ENCODE measurements at places on chromosomes 4 and X.

DNA sequence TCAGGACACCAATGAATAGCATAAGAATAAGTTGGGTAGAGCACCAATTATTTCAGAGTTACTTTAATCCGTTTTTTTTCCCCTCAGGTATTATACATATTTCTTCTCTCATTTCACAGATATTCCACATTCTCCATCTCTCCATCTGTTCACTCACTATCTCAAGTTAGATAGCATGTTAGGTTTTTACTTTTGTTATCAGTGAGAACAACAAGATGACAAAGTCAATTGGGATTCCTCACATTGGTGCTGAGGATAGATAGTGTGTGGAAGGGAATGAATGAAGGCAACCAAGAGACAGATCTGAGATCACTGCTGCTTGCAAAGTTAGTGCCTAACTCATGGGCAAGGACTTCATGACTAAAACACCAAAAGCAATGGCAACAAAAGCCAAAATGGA lies 112.0 kb upstream of the ETNPPL start:
- DNase-seq, result no peak

DNA sequence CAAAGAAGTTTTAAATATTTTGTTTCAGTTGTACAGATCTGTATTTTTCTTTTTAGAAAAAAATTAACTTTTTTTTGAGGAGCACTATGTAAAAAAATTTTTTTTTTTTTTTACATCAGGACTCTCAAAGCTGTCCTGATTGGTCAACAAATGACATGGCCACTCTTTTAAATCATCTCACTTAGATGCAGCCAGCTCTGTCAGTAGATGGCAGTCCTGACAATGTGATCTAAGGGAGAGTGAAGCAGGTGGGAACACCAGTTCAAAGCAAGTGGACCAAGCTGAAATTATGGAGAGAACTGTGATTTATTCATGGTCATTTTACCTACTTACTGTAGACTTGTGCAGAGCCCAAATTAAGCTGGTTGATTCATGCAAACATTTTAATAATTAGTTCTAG lies 174.7 kb upstream of the GPRIN3 start:
- no peak for DNase-seq

DNA sequence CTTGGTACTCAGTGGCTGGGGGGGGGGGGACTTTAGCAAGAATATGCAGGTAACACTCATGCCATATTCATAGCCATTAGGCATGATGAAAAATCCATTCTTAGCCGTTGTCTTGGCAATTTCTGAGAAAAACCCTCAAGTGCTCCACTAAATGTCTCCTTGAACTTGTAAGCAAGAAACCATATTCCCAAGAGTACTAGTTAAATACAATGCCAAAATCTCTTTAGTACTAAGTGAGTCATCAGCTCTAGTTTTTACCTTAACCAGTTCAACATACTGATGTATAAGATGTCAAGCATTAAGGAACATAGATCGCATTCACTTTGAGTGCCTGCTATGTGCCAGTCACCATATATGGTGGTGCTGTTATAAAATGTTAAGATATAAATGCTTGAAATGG lies 27.5 kb downstream of the UBE2D3 start:
- DNase-seq, result no peak

GRCh38 chrX:97882306-97882705 lies 998.6 kb downstream of the RPA4 start:
- no peak for DNase-seq

GRCh38 chr4:127632420-127633403 lies at the start of gene INTU:
INTU (plus strand) TSS chr4:127632957; CDS start chr4:127633035, 78 bp downstream.
- DNase-seq, result no peak

DNA sequence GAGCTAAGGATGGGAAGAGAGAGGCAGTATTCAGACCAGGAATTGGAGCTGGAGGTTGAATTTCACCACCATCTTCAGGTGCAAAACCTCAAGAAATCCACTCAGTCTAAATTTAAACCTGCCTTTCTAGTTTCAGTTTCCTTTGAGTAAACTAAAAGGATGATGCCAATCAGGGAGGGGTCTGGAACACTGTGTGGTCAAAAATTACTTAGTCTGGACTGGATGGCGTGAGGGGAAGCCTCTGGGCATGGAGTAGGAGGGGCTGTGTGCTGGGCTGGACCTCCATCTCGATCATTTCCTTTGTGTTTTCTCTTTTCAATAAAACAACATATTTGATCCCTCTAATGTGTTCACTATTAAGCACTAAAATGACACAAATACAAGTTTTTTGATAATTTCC lies 120.1 kb downstream of the GC start:
- DNase-seq, result no peak

DNA sequence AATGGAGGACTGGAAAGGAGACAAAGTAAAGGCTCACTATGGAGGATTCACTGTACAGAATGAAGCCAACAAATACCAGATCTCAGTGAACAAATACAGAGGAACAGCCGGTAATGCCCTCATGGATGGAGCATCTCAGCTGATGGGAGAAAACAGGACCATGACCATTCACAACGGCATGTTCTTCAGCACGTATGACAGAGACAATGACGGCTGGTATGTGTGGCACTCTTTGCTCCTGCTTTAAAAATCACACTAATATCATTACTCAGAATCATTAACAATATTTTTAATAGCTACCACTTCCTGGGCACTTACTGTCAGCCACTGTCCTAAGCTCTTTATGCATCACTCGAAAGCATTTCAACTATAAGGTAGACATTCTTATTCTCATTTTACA lies 6.8 kb downstream of the FGB start:
- no peak for DNase-seq

DNA sequence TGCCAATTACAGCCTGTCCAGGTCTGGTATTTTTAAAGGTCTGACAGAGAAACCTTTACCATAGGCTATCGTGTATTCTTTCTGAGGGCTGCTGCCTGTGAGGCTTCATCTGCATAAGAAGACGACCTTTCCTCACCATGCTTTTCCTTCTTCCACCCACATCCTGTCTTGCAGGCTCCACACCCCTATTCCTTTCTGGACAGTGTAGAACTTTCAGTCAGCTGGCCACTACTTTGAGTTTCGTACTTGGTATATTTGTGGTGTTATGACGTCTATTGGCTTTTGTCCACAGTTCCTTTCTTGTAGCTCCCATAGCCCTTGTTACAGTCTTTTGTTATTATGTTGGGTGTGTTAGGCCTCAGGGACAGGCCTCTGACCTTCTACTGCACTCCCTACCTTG lies 311.4 kb downstream of the RAPGEF2 start:
- DNase-seq, result no peak

DNA sequence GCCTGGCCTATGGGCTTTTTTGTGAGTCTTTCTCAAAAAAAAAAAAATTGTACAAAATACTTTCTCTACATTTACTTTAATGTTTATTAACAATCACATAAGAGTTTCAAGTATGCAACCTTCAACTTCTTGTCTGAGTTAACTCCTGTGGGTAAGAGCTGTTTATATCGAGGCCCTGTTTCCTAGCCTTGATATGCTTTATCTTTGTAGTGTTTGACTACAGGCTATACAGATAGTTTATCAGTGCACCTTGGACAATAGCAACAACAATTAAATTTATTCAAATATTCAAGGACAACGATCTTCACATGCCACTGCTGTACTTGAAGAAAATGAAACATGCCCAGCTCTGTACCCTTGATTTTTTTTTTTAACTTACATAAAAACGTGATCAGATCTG lies 178.4 kb downstream of the ARHGAP10 start:
- no peak for DNase-seq

GRCh38 chr4:76219299-76220055 lies 5.9 kb upstream of the SCARB2 start:
- DNase-seq, result no peak

GRCh38 chr4:40325406-40326019 lies 9.6 kb upstream of the CHRNA9 start:
- no peak for DNase-seq

DNA sequence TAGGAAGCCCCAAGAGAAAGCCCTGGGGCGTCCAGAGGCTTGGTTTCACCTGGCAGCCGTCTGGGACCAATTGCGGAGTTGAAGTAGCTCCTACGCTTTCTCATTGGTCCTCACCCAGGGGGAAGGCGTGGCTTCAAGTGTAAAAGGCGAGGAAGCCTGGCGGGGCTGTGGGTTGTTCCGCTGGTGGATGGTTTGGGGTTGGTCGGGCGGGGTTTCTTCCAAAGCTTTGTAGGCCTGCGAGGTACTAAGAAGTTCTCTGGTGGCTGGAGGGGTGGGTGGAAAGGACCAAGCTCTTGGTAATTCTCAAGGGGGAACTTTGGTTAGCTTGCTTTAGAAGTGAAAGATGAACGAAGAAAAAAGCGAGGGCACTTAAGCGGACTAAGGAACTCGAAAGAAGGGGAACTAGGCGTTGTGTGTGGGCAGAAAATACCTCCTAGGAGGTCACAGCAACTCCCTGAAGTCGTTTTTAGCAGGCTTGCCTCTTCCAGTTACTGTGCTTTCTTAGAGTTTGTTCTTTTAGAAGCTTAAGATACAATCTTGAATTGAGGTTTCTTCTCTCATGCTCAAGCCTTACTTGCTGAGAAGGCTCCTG lies 36.6 kb downstream of the CCNG2 start:
- DNase-seq, result peak; percentile 18

DNA sequence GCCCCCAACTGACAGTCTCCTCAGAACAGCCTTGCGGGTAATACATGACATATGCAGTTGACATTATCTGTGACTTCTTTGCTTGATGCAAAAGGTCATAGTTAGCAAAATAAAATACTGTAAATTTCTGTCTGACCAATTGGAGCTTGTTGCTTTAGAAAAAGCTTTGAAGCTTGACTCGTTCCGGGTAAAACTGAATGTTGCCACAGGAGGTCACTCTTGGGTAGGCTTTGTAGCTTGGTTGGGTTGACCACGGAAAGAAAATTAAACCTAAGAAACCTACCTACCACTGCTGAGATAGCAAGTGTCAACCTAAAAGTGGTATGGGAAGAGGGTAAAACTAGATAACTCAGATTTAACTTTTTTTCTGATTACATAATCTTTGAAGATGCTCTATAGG lies 23.2 kb downstream of the PRPS2 start:
- no peak for DNase-seq

- no peak for DNase-seq
Observed at GRCh38 chr4:26791346-26791745, 69.3 kb upstream of the STIM2 start.

DNA sequence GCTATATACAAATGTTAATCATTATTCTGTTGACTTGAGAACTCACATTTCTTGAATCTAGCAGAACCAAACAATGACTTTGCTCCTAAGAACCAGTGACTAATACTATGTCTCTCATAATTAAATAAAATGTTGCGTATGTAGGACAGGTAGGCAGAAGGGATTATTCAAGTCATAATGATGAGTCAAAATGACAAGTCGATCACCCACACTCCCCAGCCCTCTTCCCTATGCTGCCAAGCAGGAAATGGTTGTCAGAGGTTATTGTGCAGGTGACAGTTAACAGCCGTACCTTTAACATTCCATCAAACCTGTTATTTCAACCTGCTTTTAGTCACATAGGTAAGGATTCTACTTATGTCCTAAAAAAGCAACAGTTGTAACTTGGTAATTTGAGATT lies 22.0 kb upstream of the STK26 start:
- DNase-seq, result no peak

- DNase-seq, result no peak
Observed at GRCh38 chrX:119698845-119699244, 5.9 kb upstream of the SEPTIN6 start.

DNA sequence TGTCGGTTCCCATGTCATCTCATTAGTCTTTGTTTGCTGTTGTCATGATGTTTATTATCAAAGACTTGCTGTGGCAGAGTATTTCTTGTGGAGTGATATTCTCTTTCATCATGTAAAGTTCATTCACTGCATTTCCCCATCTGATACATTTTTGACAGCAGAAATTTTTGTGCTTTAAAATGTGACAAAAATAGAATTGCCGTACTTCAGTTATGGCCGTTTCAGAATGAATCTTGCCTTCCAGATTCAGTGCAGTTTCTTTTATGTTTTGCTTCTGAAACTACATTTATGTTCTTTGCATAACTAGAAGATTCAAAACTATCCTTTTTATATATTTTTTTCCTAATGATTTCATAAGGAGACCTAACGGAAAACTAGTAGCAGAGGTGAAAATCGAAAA lies 10.0 kb downstream of the CSTF2 start:
- no peak for DNase-seq

DNA sequence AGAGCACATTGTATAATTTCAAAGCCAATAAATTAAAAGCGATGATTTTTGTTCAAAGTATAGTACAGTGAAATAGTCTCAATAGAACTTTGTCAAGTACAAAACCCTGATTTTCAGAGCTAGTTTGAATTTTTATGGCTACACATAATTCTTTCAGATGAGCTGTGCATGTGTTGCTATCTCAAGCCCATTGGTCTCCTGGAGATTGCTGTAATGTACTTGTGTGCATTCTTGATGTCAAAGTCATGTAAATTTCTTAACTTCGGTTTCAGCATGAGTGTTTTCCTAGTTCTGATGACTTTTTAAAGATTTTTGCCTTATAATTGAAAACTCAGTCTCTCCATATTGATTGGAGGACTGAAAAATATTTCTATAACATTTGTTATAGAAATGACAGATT lies 200.8 kb downstream of the CEP135 start:
- no peak for DNase-seq

- DNase-seq, result no peak
Observed at GRCh38 chr4:98518559-98519267, 139.7 kb downstream of the TSPAN5 start.

DNA sequence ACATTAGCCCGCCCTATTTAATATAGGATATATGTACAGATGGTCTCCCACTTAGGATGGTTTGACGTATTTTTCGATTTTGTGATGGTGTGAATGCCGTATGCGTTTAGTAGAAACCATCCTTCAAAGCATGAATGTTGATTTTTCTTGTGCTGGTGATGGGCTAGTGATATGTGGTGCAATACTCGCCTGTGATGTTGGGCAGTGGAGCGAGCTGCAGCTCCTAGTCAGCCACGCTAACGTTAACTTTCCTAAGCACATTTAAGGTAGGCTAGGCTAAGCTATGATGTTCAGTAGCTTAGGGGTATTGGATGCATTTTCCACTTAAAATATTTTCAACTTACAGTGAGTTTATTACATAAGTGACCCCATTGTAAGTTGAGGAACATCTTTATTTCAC lies 36.6 kb upstream of the RHOH start:
- DNase-seq, result no peak

DNA sequence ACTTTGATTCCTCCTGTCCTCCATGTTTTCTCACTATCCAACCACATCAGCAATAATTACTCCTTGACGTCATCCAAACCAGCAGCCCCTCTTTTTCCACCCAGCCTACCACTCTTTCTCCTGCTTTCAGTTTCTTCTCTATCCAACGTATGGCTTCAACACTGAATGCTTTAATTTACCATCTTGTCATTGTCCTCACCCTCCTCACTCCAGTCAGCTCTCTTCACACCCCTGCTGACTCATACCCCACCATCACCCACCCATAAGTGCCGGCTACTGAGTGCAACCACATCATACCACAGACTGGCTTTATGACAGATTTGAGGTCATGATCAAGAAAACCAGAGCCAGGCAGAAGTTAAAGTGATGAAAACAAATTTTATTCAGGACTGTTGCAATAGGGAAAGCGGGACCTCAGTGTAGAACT lies 9.8 kb upstream of the ANXA5 start:
- no peak for DNase-seq

- DNase-seq, result no peak
Observed at GRCh38 chr4:87950936-87951511, 24.5 kb upstream of the SPP1 start.

All from stimulated activated CD4-positive, alpha-beta T cell treated with anti-CD3 and anti-CD28 coated beads, Interleukin-1b, Interleukin-23, amount 100 ng/mL, for 1 hour (primary cell).